Stimulated activated naive CD4-positive, alpha-beta T cell (primary cell): ENCODE measurements at places on chromosomes 13 and 19.

DNA sequence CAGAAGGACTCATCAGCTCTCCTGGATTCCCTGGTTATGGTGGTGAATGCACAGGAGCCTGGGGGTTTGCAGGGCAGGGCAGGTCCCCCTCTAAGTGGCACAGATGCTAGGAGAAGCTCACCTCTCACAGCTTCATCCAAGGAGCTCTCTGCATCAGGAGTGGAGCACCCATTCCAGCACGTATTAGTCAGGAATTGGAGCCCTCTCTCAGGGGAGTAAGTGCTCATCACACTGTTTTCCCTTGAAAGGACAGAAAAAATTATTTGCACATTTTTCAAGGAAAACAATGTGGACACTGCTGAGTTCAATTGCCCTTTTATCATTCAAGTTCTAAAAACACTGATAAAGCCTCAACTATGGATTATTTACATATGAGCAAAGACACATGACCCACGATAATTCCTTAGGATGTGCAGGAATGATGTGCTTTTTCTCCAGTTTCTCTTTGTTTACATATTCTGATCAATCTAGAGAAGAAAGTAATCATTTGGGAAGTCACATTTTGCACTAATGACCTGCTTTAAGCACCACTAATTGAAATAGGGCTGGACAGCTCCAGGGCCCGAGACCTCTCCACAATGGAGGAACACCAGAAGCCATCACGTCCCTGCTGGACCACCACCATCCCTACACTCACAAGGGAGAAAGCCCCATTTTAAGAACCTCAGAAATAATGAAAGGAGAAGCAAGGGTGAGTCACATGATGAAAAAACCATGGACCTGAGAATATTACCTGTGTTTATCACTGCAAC, 40.6 kb downstream of the SOHLH2 start:
- no peak for DNase-seq

- DNase-seq, result no peak
Measured at GRCh38 chr13:49701491-49701890, 10.2 kb upstream of the EBPL start.

GRCh38 chr13:32955881-32956594, 60.2 kb upstream of the KL start:
- no peak for DNase-seq

DNA sequence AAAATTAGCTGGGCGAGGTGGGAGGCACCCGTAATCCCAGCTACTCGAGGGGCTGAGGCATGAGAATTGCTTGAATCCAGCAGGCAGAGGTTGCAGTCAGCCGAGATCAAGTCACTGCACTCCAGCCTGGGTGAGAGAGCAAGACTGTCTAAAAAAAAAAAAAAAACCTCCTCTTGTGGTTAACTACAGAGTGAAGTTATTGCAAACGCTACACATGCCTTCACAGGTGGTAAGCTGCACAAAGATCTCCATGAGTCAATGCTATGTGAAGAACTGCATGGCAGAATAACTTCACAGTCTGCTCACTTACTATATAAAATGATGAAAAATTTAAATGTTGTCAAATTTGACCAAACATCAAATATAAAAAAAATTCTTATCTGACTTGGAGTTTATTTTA, 436.8 kb downstream of the FGF14 start:
- no peak for DNase-seq

DNA sequence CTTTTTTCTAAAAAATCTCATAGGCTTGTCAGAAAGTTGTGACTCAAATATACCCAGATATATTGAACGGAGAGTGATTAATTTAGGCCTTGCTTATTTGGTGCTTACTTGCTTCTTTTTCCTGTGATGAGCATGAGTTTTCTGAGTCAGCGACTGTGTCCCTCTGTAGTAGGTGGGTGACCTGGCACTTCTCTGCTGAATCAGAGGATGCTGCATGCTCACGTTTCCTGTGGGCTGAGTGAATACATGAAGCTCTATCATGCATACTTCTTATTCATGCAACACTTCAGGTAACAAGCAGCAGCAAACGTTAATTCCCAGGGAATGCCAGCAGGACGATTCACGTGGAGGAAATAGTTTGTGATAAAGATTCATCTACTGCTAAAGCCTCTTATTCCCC, 245.0 kb downstream of the KLF5 start:
- no peak for DNase-seq

- DNase-seq, result no peak
Measured at GRCh38 chr13:74406420-74406819, 272.2 kb upstream of the KLF12 start.

DNA sequence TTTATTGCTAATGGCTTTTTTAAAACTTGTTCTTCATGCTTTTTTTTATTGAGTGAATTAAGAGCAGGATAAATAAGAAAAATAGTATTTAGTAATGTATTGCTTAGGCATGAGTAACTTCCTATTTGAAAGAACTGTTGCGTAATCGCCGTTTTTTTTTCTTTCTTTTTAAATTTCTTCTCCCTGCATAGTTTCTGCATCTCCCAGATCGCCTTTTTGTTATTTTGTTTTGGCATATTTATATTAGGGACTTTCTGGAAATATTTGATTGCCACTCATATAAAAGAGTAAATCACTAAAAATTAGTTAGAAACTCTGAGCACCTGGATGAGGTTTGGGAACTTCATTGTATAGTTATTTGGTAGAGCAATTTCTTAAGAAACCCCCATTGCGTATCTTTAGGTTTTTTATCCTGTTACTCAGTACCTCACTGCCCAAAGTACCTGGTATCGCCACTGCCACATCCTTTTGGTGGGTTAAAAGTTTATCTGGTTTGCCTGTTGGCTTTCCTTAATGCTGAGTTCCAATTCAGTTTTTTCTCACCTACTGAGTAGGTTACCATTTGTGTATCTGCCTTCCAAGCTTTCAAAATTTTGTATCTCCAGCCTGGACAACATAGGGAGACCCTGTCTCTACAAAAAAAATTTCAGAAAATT, 36.2 kb upstream of the LPAR6 start:
- DNase-seq, result no peak

DNA sequence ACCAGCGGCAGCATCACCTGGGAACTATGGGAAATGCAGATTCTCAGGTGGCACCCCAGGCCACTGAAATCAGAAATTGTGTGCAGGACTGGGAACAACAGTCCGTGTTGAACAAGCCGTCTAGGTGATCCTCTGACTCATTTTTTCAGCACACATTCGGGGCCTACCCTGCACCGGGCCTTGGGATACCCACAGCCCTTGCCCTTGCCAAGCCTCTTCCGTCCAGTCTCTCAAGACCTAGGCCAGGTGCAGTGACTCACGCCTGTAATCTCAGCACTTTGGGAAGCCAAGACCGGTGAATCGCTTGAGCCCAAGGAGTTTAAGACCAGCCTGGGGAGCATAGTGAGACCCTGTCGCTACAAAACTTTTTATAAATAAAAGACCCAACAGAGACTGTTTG, 18.3 kb downstream of the TGFB1 start:
- DNase-seq, result no peak

DNA sequence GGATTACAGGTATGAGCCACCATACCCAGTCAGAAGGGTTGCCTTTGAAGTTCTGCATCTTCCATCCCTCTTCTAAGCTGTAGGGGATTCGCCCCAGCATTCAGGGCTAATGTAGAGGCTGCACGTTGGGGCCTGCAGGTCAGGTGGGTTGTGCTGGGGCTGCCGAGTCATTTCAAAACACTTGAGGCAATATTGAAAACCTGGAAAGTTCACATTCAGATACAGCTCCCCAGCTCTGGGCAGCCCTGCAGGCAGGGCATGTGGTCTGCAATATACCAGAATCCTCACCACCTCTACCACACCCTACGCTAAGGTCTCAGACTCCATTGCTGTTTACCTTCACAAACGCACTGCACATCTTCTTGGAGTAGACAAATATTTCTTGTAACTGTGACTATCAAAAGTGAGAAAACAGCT, 24.6 kb downstream of the CCNE1 start:
- no peak for DNase-seq

DNA sequence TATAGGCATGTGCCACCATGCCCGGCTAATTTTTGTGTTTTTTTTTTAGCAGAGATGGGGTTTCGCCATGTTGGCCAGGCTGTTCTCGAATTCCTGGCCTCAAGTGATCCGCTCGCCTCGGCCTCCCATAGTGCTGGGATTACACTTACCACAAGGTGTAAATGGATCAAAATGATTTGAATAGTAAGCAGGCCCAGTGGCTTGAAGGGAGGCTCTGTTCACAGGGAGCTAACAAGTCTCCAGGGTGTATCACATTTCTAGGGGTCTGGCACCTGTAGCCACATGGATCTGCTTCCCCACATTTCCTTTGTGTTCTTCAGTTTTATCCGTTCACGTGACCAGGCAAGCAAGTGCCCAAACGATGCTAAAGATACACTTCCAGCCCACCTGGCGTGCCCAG, 13.5 kb upstream of the CNFN start:
- DNase-seq, result no peak

DNA sequence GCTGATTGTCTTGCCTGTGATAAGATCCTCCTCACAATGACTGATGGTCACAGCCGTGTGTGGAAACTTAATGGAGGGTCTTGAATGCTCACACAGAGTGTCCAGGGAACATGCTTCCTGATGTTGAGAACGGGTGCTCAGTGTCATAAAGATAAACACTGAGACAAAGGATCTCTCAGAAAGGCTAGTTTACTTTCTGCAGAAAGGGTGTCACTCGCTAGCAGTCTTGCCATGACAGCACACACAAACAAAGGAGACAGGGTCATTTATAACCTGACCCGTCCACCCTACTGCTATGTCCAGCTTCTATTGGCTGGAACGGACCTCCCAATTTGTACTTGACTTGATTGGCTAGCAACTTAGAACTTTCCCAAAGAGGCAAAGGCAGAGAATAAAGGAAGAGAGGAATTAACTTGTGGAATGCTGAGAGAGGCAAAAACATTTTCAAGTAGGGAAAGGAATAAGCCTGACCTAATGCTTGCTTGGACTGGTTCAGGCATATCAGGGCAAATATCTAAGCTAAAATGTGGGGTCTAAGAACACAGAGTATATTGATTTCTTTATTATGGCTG, 39.0 kb upstream of the PSG9 start:
- DNase-seq, result no peak

DNA sequence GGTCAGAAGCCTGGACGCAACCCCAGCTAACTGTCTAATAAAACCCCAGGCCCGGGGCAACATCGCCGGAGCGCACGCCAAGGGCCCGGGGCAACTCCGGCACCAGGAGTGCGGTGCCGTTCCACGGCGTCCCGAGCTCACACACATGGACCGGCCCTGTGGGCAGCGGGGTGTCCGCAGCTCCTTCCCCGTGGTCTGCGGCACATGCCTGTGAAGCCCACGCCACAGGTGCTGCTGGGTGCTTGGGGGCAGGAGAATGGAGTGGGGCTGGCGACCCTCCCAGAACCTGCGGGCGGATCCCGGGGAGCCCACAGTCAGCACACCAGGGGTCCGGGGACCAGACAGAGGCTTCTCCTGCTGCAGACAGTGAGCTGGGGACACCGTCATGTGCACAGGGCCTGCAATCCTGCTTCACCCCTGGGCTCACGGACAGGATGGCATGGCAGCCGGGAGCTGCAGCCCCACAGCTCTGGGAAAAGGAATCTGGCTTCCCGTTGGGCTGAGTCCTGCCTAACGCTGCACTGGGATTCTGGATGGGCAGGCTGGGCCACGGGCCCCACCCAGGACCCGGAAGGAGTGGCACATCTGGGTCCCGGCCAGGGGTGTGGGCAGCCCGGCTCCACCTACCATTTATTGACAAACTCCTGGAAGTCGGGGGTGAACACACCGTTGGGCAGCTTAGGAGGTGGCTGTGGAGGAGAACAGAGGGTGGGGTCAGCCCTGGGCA, 28.2 kb upstream of the ZBTB7A start:
- no peak for DNase-seq

GRCh38 chr13:30255696-30256095, 51.7 kb downstream of the KATNAL1 start:
- no peak for DNase-seq

GRCh38 chr19:47573071-47574026, at the start of gene ZNF541:
Gene ZNF541 (minus strand): TSS chr19:47573148. CDS start chr19:47555856, 17,292 bp downstream.
- peak; percentile 82 for DNase-seq

DNA sequence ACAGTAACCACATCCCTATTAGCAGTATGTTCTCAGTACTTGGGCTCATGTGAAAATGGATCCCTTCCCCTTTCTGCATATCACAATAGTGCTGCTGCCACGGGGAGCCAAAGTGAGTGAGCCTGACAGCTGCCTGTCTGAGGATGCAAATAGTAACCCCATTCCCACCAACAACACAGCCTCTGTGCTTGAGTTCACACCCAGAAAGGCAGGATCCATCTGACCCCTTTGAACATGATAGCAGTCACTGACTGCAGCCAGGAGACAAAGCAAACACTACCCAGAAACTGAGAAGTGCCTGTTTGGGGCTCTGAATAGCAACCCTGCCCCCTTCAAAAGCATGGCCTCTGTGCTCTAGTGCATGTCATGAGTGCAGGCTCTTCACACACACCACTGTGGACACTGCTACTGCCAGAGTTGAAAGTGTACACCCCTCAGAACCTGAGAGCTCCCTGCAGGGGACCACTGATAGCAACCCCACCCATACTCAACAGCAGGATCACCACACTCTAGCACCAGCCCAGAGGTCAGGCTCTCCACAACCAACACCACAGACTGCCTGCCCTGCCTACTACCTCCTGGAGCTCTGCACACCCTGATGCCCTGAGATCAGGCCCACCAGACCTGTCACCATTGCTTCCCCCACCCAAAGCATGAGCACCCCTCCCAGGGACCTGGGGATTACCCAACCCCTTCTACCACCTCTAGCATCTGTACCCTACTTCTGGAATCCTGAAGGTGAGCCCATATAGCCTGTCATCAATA, 1563.5 kb upstream of the PRR20A start:
- no peak for DNase-seq

DNA sequence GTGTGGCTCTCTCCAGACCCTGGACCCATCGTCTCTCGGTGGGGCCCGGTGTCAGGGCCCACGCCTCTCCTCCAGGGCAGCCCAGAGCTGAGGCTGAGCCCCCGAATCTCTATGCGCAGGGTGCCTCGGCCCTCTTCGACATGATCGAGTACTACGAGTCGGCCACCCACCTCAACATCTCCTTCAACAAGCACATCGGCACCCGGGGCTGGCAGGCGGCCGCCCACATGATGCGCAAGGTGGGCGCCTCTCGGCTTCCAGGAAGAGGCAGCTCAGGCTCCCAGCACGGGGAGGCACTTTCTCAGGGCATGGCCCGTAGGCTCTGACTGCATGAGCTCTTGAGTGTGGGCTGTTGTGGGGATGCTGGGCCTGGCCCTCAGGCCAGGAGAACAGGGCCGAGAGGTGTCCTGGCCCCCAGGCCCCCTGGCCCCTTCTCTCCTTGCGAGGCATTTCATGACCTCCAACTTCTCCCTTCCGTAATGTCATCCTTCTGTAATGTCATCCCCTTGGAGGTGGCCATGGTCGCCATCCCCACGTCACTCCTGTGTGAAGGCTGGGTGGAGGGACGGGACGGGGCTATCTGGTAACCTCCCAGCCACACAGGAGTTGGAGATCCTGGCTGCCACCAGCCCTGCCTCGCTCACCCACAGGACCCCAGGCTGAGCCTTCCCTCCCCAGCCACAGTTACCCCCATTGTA, 19.4 kb downstream of the NKPD1 start:
- DNase-seq, result no peak
